CD4-positive, alpha-beta T cell treated with Interleukin-15 for 4 hours (primary cell): ENCODE measurements at places on chromosomes 6 and 20.
A peak's percentile ranks its signal among the peaks of the same experiment; 100 is the strongest.

DNA sequence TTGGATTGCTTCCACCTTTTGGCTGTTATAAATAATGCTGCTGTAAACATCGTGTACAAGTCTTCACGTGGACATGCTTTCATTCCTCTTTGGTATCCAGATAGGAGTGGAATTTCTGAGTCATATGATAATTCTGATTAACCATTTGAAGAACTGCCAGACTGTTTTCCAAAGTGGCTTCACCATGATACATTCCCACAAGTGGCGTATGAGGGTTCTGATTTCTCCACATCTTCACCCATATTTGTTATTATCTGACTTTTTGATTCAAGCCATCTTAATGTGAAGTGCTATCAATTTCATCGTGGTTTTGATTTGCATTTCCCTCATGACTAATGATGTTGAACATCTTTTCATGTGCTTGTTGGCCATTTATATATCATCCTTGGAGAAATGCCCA lies 2.9 kb upstream of the SNRPB start:
- no peak for DNase-seq

- DNase-seq: no peak
Observed at GRCh38 chr6:156599978-156600590, 177.1 kb upstream of the ARID1B start.

DNA sequence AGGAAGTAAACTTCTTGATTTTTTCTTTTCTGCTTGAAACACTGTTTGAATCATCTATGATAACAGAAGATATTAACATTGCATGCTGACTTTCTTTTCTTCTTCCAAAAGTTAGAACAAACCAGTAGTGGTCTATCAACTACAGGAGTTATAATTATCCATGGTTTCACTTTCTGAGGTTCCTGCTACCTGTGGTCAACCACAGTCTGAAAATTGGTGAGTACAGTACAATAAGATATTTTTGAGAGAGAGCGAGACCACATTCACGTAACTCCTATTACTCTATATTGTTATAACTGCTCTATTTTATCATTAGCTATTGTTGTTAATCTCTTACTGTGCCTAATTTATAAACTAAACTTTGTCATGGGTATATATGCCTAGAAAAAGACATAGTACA lies 86.1 kb downstream of the MAP7 start:
- DNase-seq: no peak

- peak; percentile 51 for DNase-seq
Observed at GRCh38 chr6:117616391-117617209, 14.3 kb upstream of the GOPC start.

DNA sequence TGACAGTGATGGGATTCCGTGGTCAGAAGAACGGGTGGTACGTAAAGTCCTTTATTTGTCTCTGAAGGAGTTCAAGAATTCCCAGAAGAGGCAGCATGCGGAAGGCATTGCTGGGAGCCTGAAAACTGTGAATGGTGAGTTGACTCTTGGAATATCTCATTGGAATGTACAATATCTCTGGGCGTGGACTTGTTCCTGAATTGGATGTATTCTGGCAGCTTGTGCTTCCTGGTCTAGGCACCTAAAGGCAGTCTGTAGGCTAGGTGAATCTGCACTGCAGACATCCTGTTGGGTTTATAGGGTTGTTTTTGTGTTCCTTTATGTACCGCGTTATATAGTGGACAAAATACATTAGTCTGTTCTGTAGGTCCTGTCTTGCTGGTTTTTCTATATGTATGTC lies 128.2 kb downstream of the JARID2 start:
- no peak for DNase-seq

DNA sequence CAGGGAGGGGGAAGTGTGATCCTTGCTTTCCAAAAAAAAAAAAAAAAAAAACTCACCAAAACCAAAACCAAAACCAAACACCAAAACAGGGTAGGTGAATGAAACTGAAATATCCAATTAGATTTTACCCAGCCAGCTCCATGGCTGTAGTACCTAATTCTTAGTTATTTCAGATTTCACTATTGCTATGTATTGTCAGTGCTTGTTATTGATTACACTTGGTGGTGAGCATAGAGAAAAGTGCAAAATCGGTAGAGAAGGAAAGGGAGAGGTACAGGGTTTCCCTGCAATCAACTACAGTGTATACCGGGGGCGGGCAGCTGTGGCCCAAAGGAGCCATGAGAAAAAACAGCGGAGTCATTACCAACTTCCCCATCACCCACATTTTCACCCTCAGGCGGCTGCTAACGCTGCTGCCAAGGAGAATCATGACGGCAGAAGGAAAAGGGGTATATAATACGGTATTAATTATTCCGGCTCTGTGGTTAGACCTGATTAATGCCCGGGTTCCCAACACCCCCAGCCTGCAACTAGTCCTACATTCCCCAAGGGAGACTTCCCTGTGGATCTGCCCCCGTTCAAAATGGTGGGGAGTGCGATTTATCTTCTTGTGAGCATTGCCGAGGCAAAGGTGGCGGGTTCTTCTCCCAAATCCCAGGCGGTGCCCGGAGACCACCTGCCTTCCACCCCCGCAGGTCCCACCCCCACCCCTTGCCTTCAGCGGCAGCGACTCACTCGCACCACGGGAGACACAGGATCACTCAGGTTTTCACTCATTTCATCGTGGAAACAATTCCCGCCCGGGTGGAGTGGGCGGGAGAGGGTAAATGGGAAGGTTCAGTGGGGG lies at the start of gene C6orf62:
TSS of gene C6orf62 (minus strand) at position 30 of the 847 bp plus-strand sequence. CDS start 486 bp downstream, outside the sequence.
- peak; percentile 28 for DNase-seq

GRCh38 chr20:18767676-18768075 lies 45.9 kb upstream of the SCP2D1 start:
- no peak for DNase-seq

DNA sequence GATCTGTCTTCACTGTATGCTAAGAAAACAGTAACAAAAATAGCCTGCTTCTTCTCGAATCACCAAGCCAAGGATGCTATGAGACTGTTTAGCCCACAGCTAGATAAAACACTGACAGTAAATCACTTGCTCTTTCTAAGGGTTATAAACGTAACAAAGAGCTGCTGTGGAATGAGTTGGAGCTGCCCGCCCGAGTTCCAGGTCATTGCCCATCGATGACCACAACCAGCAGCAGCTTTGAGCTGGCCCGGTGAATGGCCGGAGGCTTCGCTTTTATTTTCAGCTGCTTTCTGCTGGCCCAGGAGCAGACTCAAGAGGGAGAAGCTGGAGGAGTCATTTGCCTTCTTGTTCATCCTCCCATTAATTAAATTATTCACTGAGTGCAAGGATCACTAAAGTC lies 82.2 kb upstream of the CDH4 start:
- DNase-seq: no peak

DNA sequence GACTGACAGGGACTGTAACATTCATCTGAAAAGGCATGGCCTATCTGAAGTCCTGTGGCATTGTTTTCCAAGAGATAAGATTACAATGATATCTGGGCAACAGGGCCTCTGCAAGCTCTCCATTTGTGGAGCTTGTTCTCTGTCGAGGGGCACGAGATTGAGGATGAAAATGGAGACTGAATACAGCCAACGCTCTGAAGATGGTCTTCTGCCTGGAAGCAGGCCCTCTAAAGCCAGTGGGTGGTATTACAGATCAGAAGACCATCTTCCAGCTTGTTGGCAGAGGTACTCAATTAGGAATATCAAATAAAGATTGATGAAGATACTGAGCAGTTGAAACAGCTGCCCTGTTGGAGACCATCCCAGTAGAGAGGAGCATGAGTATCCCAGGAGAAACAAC lies 288.2 kb downstream of the CENPW start:
- DNase-seq: no peak

- no peak for DNase-seq
Observed at GRCh38 chr6:15658181-15658744, 4.6 kb downstream of the DTNBP1 start.
